Left renal cortex interstitium (tissue), 4 donors: ENCODE measurements at places on chromosomes 6 and 20. TPM values are rescaled to one million over a fixed set of nuclear protein-coding genes. Genes with fewer than 3 reads are reported as not detected.

GRCh38 chr20:48740292-48740649, 87.5 kb downstream of the PREX1 start:
- no peak for DNase-seq

- DNase-seq, result no peak
Measured at GRCh38 chr6:144756469-144756868, 471.3 kb downstream of the UTRN start.

DNA sequence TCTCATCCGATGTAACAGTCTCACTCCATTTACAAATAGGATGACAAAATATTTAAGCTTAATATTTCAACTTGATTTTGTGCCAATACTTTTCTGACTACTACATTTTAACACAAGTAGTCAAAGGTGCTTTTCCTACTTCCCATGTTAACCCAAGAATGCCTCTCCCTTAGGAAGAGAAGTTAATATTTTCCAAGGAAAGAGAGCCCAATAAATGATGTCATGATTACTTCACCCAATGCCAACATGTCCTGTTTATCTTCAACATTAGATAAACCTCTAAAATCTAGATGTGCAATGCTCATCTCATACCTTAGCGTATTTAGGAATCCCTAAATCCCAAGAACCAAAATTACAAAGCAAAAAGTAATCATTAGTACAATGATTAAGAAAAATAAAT, 156.7 kb upstream of the TENT5A start:
- DNase-seq, result no peak

Gene PPIL6
- 15.4 TPM for polyA plus RNA-seq

DNA sequence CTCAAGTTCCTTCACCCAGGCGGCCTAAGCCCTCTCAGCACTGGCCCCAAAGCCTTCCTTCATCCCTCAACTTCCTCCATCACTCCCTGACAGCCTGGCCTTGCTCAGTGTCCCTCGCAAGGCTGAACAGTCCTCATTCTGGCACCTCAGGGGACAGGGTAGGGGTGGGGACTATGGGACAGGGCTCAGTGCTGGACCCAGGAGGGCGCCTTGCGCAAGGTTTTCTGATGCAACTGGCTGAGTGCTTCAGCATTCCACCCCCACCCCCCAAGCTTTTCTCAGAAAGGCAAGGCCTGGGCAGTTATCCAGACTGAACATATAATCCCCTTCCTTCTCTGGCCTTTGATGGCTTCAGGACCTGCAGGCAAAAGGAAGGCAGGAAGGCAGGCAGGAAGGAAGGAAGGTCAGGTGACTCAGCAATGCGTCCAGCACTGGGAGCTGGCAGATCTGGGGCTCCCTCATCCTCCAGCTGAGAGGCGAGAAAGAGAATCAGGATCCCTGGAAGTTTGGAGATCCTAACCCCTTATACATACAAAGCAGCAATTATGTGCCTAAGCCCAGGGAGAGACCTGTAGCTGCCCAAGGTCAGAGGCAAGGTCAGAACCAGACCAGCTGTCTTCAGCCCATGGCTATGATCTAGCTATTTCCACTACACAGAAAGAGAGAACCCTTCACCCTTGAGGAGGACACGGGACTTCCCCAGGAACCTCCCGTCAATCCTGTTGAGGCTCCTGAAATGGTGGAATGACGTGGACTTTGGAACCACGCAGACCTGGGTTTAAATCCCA, 8.6 kb upstream of the TRIB3 start:
- DNase-seq, result no peak

- no peak for DNase-seq
Measured at GRCh38 chr6:35683267-35683666, 5.4 kb downstream of the FKBP5 start.

Gene TAAR9
- not detected for polyA plus RNA-seq

Gene FNDC1
- 9.2 TPM for polyA plus RNA-seq

Gene MYL9
- 228 TPM for polyA plus RNA-seq

DNA sequence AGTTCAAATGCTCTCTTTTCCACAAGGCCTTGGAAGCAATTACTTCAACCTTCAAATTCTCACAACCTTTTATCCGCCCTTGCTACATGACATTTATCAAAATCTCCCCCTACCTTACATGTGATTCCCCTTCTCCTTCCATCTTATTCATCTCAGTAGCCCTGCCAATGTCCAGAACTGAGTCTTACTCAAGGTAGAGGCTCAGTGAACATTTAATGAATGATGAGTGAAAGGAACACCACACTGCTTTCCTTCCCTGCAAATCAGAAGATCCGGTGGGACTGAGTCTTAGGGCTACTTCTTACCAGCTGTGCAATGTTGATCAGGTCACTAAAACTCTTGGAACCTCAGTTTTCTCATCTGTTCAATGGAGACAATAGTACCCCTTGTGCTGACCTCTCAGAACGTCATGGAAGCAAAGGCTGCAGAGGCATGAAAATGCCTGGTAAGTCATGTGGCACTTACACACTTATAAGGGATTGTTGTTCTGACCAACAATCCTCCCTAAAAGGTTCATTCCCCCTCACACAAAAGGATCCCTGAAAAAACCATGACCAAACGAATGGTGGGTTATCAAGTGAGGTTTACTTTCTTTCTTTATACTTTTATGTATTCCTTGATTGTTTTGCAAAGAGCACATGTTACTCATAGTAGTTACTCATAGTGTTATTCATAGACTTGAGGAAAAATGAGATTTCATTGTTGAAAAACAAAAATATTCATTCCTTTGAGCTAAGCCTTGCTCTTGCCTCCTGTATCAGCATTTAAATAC, 6.5 kb downstream of the MDGA1 start:
- DNase-seq, result no peak

GRCh38 chr6:28523241-28523622, 2.4 kb upstream of the GPX5 start:
- DNase-seq, result no peak

DNA sequence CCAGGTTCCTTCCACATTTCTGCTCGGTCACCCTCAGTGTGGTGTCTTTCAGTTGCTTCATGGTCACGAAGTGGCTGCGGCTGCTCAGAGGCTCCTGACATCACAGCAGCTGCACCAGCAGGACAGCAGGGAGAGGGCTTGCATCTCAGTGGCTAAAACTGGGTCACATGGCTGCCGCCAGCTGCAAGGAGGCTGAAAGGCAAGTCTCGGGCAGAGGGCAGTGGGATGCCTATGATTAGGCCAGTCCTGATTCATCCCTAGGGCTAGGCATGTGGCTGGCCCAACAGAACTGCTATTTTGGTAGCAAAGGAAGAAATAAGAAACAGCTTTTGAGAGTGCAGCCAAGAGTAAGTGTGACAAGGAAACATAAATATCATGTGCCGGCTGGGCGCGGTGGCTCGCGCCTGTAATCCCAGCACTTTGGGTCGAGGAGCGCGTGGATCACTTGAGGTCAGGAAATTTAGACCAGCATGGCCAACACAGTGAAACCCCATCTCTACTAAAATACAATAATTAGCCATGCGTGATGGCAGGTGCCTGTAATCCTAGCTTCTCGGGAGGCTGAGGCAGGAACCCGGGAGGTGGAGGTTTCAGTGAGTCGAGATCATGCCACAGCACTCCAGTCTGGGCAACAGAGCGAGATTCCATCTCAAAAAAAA, 46.6 kb downstream of the RBM38 start:
- no peak for DNase-seq

Gene PEX6
- polyA plus RNA-seq, result 31.1 TPM

- DNase-seq, result no peak
Measured at GRCh38 chr6:56043761-56044160, 168.4 kb upstream of the BMP5 start.

GRCh38 chr6:88548891-88549505, 382.9 kb upstream of the CNR1 start:
- DNase-seq, result no peak

DNA sequence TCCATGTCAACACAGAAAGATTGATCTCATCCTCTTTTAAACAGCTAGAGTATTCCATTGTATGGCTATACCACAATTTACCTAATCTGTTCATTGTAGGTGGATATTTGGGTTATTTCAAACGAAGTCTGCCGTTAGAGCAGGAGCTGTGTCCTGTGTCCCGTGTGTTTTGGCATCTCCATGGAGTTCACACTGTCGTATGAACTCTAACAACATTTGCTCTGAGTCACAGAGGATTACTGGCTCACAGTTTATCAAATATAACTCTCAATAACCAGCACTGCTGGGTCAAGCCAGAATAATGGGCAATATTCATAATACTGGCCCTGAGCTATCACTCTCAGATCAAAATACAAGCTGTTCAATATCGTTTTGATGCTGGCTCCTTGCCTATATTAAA, 16.4 kb downstream of the TRAM2 start:
- DNase-seq, result no peak

GRCh38 chr6:34760108-34760507, 2.8 kb downstream of the SNRPC start:
- DNase-seq, result no peak

DNA sequence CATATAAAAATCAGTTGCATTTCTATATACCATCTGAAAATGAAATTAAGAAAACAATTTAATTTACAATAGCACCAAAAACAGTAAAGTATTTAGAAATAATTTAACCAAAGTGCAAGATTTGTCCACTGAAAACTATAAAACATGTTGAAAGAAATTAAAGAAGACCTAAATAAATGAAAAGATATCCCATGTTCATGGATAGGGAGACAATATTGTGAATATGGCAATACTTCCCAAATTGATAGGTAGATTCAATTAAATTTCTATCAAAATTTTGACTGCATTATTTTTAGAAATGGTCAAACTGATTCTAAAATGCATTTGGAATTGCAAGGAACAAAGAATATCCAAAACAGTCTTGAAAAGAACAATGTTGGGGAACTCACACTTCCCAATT, 17.6 kb upstream of the POU3F2 start:
- no peak for DNase-seq

Gene AFDN
- polyA plus RNA-seq, result 137 TPM

Gene SRSF6
- polyA plus RNA-seq, result 442 TPM

Gene FOXC1
- 94.2 TPM for polyA plus RNA-seq

Gene PCK1
- 10.9 TPM for polyA plus RNA-seq

DNA sequence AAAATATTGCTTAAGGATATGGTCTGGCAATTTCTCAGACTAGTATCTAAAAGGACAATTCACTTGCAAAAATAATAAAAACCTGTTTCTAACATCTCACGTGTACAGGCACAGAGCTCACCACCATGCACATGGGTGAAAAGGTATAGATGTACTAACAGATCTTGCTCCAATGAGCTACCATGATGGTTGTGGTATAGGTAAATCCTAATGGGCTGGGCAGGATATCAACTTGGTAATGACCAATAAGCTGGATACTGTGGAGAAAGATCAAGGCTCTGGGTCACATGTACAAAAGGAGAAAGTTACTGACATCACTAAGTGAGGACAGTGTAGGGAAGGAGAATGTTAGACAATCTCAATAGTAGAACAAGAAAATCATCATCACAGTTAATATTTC, 111.0 kb upstream of the NUP153 start:
- DNase-seq, result no peak

GRCh38 chr6:11929241-11929835, 82.8 kb upstream of the HIVEP1 start:
- no peak for DNase-seq

DNA sequence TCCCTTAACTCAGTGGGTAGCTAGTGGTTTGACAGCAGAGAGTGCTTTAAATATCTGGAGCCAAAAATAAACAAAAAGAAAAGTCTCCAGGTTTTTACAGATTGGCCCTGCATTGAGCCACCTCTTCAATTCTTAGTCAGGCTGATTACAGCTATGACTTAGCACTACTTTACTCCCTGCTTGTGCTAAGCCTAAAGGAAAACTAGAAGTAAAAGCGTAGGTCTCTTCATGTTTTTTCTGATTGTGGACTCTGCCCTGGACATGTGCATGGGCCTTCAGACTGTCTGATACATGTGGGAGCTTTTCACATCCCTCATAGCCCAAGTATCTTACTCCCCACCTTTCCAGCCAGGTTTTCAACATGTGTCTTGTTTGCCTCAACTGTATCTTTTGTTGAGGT, 33.3 kb downstream of the KPNA5 start:
- DNase-seq, result no peak

- no peak for DNase-seq
Measured at GRCh38 chr20:47451602-47451904, 50.1 kb upstream of the NCOA3 start.

DNA sequence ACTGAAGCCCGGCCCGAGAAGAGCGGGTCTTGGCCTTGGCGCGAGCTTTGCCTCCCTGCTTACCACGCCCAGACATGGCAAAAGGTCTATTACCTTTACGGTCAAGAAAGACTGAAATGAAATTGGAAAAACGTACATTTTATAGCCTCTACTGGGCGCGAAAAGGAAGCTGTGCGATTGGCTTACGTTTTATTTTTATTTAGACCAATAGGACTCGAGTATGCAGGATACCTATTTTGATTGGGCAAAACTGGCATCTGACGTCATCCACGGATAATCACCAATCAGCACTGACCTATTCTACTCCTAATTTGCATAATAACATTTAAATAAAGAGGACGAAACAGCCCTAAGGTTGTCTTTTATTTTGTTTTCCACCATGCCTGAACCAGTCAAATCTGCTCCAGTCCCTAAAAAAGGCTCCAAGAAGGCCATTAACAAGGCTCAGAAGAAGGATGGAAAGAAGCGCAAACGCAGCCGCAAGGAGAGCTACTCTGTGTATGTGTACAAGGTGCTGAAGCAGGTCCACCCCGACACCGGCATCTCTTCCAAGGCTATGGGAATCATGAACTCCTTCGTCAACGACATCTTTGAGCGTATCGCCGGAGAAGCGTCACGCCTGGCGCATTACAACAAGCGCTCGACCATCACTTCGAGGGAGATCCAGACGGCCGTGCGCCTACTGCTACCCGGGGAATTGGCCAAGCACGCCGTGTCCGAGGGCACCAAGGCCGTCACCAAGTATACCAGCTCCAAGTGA, 97.4 kb downstream of the OR2B2 start:
- DNase-seq, result no peak

- DNase-seq, result no peak
Measured at GRCh38 chr20:3686867-3687321, 5.1 kb upstream of the ADAM33 start.

- no peak for DNase-seq
Measured at GRCh38 chr6:112366695-112367553, 19.8 kb downstream of the RFPL4B start.

- DNase-seq, result no peak
Measured at GRCh38 chr20:44224637-44225036, 14.1 kb upstream of the OSER1 start.

DNA sequence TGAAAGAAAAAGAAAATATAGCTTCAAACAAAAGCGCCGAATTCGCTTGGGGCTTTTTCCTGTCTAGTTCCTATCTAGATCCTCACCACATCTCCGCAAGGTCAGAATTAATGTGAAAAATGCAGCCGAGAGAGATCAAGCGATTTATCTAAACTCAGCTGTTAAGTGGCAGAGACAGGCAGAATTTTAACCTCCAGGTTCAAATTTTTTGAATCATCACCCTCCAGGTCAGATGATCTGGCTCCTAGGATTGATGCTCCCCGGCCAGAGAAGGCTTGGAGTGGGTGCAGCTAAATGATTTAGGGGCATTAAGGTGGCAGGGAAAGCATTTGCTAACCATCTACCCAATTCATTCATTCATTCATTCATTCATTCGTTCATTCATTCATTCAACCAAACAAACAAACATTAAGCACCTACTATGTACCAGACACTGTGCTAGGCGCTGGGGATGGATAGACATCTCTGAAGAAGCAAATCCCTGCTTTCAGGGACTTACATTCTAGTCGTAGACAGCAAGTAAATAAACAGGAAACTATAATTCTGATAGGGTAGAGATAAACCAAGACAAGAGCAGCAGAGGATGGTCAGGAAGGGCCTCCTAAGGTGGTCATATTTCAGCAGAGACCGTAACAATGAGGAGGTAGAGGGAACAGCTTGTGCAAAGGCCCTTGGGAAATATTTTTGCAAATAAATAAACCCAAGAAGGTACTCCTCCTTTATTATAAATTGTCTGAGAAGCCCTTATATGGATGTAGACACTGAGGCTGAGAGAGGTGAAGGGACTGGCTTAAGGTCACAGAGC, 672 bp upstream of the UBE2V1 start:
- DNase-seq, result no peak

- DNase-seq, result no peak
Measured at GRCh38 chr20:7274870-7275269, 507.4 kb downstream of the BMP2 start.
